ENCODE measurements at places on chromosomes 5 and 9.
A peak's percentile ranks its signal among the peaks of the same experiment; 100 is the strongest.

DNA sequence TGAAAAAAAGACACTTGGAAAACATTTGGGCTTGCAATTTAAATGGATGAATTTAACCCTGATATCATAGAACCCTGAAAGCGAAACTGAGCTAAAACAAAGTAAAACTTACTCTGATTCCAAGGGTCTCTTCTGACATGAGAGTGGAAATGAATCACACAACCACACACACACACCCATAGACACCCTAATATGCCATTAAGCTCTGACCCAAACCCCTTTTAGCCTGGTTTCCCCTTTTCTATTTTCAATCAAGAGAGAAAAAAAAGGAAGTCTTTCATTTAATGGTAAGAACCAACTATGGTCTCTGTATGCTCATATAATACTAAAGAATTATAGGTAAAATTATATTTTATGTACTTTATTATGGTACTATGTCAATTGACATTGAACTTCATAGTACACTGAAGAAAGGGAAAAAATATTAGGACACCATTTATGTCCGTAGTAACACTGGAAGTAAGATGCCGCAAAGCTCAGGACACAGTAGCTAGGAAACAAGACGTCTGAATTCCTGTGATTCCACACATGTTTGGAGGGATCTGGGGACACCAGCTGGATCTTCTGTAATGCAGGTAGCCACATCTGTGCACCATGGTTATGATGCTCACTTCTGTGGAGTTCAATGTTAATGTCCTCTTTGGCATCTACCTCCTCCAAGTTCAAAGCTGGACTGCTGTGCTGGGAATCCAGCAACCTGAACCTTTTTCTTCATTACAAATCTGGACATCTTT is 95.8 kb downstream of the PCSK1 start:
- no peaks in the 10 kb centered on the region for H3K27me3 ChIP-seq
- no peaks in the 10 kb centered on the region for H3K4me1 ChIP-seq
- DNase-seq, result no peak
- H3K36me3 ChIP-seq, result no peaks in the 10 kb centered on the region

DNA sequence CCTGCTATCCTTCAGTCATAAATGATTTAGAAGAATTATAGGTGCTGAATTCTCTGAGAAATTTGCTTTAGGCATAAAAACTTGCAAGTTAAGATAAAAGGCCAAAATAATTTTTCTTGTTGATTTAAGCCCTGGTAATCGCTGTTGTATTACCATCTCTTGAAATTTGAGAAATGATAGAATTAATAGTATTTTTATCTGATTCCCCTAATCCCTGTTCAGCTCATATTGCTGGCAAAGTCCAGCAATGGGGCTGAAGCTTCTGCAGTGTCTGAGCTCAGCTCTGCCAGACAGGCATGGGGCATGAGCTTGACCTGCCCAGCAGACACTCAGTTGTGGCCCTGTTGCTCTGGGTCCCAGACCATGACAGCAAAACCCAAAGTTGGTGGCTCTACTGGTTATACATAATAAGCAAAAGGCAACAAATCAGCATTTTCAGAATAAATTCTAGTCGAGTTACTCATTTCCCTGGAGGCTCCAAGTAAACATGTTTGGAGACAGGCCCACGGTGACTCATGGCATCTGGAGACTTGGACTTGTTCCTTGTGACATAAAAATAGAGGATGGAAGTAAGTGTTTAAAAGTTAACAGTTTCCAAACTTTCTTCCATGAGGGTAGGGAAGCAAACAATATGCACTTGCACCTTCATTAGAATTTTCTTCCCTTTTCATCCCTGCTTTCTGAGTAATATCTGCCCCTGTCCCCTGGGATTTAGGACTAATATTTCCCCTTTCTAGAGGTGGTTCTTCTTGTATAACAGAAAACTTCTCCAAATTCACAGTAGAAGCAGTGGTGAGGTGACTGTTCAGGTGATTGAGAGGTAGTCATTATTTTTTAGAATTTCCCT is 60.2 kb upstream of the SLC2A8 start:
- no peak for DNase-seq
- no peaks in the 10 kb centered on the region for H3K27me3 ChIP-seq
- no peaks in the 10 kb centered on the region for H3K4me1 ChIP-seq
- no peaks in the 10 kb centered on the region for H3K36me3 ChIP-seq
- H3K4me3 ChIP-seq, result no peak overlapping the region
- H3K27ac ChIP-seq, result no peak overlapping the region

- no peak for DNase-seq
- peak overlapping the region; percentile 85 for H3K4me3 ChIP-seq
- H3K36me3 ChIP-seq, result no peaks in the 10 kb centered on the region
- peaks cover 54% of the 10 kb centered on the region for H3K4me1 ChIP-seq
- H3K27ac ChIP-seq, result peak overlapping the region; percentile 91
These were observed 778 bp downstream of the TRIM41 start for GRCh38 chr5:181223729-181224389.

DNA sequence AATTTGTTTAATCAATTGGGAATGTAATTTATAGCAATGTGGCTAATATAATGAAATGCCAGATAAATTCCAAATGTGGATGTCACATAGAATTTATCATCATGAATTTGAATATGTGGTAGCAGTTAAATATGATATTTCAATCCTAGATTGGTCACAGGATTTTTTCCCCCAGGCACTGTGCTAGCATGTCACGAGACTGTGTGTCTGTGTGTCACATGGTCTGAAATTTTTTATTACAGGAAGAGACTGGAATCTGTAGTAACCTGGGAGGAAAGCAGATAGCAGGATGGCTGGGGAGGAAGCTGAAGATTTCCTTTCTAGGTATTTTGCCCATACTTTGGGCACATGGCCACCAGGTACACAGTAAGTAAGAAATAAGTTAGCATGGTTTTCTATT is 35.4 kb upstream of the MSH3 start:
- no peaks in the 10 kb centered on the region for H3K27me3 ChIP-seq
- no peaks in the 10 kb centered on the region for H3K4me1 ChIP-seq
- DNase-seq, result no peak
- H3K27ac ChIP-seq, result no peak overlapping the region
- no peaks in the 10 kb centered on the region for H3K36me3 ChIP-seq
- H3K4me3 ChIP-seq, result no peak overlapping the region

DNA sequence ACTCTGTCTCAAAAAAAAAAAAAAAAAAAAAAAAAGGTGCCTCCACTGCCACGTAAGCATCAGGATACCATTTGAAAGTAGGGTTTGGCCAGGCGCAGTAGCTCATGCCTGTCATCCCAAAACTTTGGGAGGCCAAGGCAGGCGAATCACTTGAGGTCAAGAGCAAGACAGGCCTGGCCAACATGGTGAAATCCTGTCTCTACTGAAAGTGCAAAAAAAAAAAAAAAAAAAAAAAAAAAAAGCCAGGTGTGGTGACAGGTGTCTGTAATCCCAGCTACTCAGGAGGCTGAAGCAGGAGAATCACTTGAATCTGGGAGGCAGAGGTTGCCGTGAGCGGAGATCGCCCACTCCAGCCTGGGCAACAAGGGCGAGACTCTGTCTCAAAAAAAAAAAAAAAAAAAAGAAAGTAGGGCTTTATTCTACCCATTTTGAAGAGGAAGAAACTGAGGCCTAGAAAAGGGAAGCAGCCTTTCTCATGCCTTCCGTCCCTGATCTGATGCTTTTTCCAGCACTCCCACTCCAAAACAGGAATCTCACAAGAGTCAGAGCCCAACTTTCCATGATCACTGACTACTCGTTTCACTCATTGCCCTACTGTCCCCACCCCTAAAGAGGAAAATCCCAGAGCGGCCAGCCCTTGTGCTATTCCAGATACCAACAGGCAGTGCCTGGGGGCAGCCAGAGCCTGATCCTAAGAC is 16.3 kb upstream of the CCIN start:
- DNase-seq, result no peak
- no peak overlapping the region for H3K4me3 ChIP-seq
- H3K36me3 ChIP-seq, result no peaks in the 10 kb centered on the region
- no peak overlapping the region for H3K27ac ChIP-seq
- H3K4me1 ChIP-seq, result peaks cover 61% of the 10 kb centered on the region
